ENCODE measurements at places on chromosomes 13 and 19.

GRCh38 chr19:33921165-33921564 lies 124.5 kb downstream of the KCTD15 start:
- no peak for DNase-seq

DNA sequence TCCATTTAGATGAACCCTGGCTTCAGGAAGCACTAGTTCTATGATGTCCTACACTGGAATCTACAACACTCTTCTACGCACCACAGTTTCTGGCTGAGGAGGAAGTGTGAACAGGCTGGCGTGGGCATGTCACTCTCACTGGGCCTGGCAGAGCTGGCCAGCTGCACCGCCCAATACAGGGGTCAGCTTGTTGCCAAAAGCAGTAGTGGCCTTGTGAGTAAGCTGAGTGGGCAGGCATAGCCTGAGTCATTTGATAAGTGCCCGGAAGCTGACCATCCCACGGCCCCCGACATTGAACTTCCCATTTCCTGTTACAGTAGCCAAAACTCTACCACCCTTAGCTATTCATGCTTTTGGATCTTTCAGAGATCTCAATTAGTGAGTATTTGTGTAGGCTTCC lies 240.9 kb upstream of the SERP2 start:
- DNase-seq = no peak

DNA sequence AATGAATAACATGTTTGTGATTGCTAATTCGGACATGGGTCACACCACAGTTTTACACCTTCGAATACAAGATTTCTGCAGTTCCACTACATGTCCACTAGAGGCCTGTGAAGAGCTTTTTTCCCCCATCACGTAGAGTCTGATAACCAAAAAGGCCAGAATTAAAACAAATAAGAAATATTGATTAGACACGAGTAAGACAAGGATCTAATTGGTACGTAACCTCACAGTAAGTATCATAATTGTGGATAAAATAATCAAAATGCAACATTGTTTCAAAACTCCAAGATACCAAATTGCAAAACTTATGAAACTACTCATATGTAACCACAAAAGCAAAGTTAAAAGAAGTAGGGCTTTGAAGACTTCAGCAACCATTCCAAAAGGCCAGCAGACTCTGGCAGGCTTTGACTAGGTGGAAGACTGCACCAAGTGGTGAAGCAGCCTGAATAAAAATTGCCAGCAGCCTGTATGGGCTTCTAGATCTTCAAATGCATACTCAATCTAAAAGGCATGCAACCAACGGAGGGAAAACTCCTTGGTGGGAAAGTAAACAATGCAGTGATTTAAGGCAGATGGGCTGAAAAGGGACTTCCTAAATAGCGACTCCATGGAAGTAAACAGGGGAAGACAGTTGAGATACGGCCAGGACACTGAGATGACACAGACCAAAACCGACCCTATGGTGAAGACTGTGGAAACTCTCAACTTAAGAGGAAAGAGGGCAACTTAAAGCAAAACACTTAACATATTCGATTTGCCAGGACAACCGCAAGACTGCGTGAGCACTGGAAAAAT lies 56.7 kb downstream of the STARD13 start:
- DNase-seq = no peak

DNA sequence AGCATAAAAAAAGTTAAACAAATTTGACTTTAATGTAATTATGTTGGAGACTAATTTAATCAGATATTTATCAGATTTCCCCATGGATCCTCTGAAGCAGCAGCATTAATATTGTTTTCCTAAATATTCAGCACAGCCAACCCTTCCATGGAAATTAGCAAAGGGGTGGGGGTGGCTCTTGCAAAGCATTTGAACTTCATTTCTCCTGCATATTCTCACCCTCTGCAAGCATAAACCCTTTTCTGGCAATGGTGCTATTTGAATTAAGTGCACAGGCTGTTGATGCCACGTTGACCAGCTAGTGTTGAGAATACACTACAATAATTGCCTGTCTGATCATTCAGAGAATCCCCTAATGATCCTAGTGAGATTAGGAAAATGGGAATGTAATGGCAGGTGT lies 488.1 kb upstream of the KLF12 start:
- DNase-seq = no peak

GRCh38 chr13:33352041-33352440 lies 66.5 kb upstream of the STARD13 start:
- DNase-seq = no peak

GRCh38 chr13:37175996-37176395 lies 70.5 kb upstream of the CSNK1A1L start:
- DNase-seq = no peak

- no peak for DNase-seq
Measured at GRCh38 chr19:29887442-29887855, 54.6 kb upstream of the URI1 start.

DNA sequence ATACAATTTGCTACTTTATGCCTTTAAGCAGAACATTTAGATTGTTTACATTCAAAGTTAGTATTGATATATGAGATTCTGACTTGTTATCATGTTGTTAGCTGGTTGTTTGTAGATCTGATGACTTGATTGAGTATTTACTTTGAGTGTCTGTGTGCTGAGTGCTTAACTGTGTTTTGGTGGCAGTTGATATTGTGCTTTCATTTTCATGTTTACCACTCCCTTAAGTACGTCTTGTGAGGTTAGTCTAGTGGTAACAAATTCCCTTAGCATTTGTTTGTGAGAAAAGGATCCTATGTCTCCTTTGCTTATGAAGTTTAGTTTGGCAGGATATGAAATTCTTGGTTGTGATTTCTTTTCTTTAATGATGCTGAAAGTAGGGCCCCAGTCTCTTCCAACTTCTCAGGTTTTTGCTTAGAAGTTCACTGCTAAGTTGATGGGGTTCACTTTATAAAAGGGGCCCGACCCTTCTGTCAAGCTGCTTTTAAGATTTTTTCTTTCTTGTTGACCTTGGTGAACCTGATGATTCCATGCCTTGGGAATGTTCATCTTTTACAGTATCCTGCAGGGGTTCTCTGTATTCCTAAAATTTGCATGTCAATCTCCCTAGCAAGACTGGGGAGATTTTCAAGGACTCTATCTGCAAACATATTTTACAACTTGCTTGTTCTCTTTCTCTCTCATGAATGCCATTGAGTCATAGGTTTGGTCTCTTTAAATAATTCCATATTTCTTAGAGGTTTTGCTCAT lies 1095.4 kb upstream of the PCDH20 start:
- DNase-seq = no peak
